Urothelium cell line (cell line): ENCODE measurements at places on chromosomes 5 and 9.
A peak's percentile ranks its signal among the peaks of the same experiment; 100 is the strongest.

- DNase-seq = no peak
Observed at GRCh38 chr9:123414204-123414603, 58.2 kb downstream of the CRB2 start.

DNA sequence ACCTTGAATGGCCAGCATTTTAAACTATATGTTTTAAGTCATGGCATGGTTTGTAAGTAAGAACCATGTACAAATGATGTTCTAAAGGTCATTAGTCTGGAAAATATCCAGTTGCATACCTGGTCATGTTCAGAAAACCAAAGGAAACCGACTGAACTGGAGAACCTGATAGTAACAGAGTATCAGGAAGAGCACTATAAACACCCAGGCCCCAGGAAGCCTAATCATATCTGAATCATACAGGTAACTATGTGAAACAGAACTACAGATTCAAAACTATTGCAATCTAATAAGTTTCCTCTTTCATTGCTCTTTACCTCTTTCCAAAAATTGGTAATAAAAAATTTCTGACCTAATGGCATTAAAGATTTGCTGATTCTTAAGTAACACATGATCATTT, 500.3 kb downstream of the ARHGEF28 start:
- no peak for DNase-seq

DNA sequence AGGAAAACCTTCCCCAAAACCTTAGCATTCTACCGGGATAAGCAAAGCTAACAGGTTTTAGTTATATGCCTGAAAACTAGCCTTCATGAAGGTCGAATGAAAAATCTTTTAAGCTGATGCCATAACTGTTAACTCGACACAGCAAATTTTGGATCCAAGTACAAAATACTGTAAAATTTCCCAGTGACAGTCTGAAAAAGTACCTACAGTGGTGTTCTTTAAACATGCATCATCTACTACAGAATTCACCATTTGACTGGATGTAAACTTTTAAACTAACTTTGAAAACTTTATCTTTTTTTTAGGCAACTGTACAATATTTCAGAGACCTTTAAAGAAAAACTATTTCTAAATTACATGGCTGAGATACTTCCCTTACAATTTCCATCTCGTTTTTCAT, 791 bp downstream of the RAPGEF6 start:
- DNase-seq = no peak

GRCh38 chr9:97900103-97900737, 22.1 kb downstream of the TRMO start:
- no peak for DNase-seq

- no peak for DNase-seq
Observed at GRCh38 chr9:133707065-133707762, 30.9 kb downstream of the SARDH start.

GRCh38 chr5:65828022-65828896, 98.1 kb upstream of the ERBIN start:
- DNase-seq = no peak

DNA sequence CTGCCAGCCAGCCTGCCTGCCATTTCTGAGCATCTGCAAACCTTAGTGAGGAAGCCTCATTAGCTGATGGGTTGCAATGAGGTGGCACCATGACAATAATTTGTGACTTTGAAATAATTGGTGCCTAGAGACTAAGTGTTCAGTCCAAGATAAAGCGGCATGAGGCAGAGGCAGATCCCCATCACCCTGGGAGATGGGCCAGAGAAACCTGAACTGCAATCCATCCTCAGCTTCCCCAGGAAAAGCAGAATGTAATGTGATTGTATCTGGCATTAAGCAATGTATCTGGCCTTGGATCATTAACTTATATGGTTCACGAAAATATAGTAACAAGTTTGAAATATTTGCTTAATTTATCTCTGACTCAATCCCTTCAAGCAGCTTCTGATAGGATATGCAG, 101.0 kb downstream of the SPOCK1 start:
- no peak for DNase-seq

- DNase-seq = peak; percentile 79
Observed at GRCh38 chr5:15501091-15501791, 1.3 kb downstream of the FBXL7 start.

GRCh38 chr9:123834889-123835562, 94.9 kb downstream of the DENND1A start:
- DNase-seq = peak; percentile 4

GRCh38 chr9:129665814-129666520, 520 bp downstream of the PRRX2 start:
- DNase-seq = no peak

DNA sequence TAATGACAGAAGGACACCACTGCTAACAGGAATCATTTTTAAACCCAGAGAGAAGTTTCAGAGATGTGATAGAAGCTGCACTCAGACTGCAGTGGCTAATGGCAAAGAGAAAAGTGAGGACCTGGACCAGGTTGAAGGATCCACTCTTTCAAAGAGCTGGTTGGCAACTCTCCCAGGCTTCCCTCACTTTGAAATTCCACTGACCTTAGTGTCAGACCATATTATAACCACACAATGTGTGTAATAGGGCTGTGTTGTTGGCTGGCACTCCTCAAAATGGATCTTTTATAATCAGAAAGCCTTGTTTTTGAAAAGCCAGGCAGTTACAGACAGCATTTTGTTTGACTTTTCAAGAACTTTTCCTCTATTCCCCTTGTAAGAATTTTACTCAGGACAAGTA, 280.7 kb downstream of the PRELID2 start:
- DNase-seq = peak; percentile 78

GRCh38 chr9:33202552-33203201, 35.5 kb upstream of the B4GALT1 start:
- no peak for DNase-seq

DNA sequence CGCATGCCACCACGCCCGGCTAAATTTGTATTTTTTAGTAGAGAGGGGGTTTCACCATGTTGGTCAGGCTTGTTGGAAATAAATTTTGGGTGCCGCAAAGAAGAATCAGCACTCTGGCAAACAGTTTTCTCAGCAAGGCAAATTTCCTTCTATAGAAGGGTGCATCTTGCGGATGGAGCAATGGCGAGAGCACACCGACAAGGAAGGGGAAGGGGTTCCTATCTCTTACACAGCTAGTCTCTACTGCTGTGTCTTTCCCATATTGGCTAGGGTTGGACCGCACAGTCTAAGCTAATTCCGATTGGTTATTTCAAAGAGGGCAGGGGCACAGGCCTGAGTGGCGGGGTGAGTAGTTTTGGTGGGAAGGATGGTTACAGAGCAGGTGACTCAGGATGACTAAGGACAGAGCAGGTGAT, 707 bp downstream of the GTF3C5 start:
- DNase-seq = no peak

- DNase-seq = no peak
Observed at GRCh38 chr9:26329974-26330373, 562.6 kb downstream of the CAAP1 start.

- DNase-seq = no peak
Observed at GRCh38 chr5:136766456-136766855, 401.1 kb upstream of the TRPC7 start.
